ENCODE measurements at places on chromosomes 6 and 20.

- DNase-seq, result no peak
Observed at GRCh38 chr6:108744996-108745395, 103.2 kb upstream of the ARMC2 start.

GRCh38 chr6:109799664-109800063 is 108.6 kb downstream of the FIG4 start:
- DNase-seq, result no peak

DNA sequence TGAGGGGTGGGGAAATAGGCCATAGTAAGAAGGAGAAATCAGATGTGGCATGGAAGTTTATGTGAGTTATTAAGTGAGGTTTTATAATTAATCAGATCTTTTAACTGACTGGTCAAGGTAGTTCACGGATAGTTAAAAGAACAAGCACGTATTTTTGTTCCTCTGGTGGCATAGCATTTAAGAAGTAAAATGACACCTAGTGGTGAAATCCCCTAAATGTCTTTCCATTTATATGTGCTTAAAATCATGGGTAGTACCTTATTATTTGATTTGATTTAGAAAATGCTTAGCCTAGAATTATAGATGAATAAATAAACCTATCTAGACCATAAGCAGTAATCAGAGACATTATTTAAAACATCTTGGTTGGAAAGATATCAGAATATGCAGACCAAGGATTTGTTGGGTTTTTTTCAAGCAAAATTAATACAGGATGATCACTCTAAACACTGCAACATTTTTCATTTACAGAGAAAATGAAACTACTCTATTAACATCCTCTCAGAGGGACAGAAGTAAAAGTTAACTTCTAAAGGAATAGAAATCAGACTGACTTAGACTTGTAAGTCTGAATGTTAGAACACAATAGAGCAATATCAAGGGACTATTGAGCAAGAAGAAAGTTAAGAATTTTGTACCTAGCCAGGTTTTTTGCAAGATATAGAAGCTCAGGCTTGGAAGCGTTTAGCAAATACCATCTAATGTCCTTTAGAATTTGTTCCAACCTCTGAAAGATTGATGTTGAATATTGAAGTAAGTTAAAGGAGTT is 81.1 kb downstream of the STXBP5 start:
- DNase-seq, result no peak

DNA sequence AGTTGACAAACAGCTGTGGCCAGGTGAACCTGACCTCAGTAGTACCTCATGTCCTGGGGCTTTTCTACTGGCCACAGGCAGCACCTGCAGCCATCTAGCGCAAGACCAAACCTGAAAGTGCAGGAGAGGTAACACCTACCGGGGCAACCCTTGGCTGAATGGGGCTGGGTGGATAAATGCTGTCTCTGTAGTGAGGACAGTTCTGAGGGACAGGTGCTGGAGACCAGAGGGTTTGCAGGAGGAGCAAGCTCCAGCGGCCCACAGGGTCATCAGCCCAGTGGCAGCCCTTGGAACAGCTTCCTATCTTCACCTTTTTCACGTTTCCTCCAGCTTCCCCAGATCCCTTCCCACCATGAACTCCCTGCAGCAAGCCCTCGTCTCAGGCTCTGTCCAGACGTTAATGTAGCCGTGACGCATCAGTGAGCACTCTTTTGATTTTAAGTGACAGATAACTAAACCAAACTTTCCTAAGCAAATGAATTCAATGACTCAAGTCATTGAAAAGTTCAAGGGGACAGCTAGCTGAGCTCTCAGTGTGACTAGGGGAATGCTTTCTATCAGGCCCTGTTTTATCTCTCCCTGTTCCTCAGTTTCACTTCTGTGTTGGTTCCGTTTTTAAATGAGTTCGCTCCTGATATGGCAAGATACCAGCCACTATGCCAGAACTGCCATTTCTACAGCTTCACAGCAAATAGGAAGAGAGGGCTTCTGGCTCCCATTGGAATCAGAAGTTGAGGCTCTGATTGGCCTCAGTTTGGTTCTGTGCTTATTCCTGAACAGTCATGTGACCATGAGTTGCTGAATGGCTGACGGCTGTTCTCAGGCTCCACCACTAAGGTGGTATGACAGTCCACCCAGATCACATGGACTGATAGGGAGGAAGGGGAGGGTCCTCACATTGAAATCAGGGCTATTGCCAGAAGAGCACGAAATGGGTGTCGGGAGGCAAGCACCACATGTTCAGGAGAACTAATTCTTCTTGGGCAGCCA is 12.1 kb upstream of the PFDN4 start:
- DNase-seq, result no peak

- DNase-seq, result no peak
Observed at GRCh38 chr6:119109654-119110325, 31.3 kb upstream of the FAM184A start.

GRCh38 chr6:44439270-44440045 is 52.0 kb downstream of the CDC5L start:
- DNase-seq, result no peak

DNA sequence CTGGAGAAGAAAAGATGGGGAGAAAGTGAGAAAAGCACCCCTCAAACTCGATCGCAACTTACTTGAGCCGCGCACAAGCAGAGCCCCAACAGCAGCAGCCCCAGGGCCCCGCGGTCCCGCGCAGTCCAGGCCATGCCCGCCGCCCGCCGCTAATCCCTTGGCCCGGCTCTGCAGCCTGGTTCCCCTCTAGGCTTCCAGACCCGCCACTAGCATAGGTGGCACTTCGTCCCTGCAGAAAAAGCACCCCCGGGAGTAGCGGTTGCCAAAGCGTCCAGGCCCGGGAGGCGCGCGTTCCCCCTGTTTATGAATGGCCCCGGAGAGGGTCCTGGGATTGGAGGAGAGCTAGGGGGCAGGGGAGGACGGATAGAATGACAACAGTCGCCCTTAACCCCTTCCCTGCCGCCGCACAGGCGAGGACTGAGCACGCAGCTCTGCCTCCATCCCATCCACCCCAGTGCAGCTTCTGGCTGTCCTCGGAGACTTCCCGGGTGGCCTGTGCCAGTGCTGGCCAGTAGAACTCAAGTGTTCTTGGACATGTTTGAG is 19.9 kb downstream of the COL9A1 start:
- no peak for DNase-seq

- DNase-seq, result no peak
Observed at GRCh38 chr6:36463676-36464075, 20.9 kb downstream of the KCTD20 start.

DNA sequence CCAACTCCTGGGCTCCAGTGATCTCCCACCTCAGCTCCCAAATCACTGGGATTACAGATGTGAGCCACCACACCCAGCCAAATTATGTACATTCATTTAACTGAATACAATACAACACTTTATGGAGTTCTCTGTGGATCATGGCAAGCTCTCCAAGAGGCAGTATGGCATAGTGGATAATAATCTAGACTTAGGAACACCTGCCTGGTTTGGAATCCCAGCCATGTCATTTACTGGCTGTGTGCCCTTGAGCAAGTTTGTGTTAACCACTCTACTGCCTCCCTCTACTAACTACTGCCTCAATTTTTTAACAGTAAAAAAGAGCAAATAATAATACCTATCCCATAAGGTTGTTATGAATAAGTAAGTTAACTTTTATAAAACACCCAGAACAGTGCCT is 1.9 kb upstream of the ETV7 start:
- DNase-seq, result no peak

- DNase-seq, result no peak
Observed at GRCh38 chr20:43533060-43533459, 25.6 kb downstream of the L3MBTL1 start.

GRCh38 chr20:19872001-19872400 is 113.9 kb downstream of the RIN2 start:
- no peak for DNase-seq

GRCh38 chr20:17909869-17910321 is 58.7 kb downstream of the SNX5 start:
- no peak for DNase-seq

All from left ventricle myocardium inferior (tissue), 1 donor.